Mesenteric fat pad (tissue), 1 donor: ENCODE measurements at places on chromosomes 7 and 10. TPM values are rescaled to one million over a fixed set of nuclear protein-coding genes. Genes with fewer than 3 reads are reported as not detected.

The IFIT1B gene
- not detected for total RNA-seq

The LIPF gene
- not detected for total RNA-seq

The FRMD4A gene
- 188 TPM for total RNA-seq

The ZNF804B gene
- not detected for total RNA-seq

The RBM48 gene
- total RNA-seq = 8.0 TPM

The CABCOCO1 gene
- 0.35 TPM for total RNA-seq

The TAS2R39 gene
- total RNA-seq = not detected

The TRPV6 gene
- not detected for total RNA-seq

The LRRC18 gene
- total RNA-seq = not detected

The CD36 gene
- total RNA-seq = 2,225 TPM

The SLC26A5 gene
- total RNA-seq = 0.19 TPM

The TEX36 gene
- not detected for total RNA-seq

The ITGB8 gene
- 6.1 TPM for total RNA-seq
